Brain (organoid and tissue), 16 donors: ENCODE measurements at places on chromosomes 5 and 9.

- no peak for DNase-seq
Measured at GRCh38 chr5:110653231-110653970, 73.1 kb downstream of the TMEM232 start.

- DNase-seq: peak; percentile 54
Measured at GRCh38 chr5:125408448-125409233, 662.2 kb upstream of the ZNF608 start.

DNA sequence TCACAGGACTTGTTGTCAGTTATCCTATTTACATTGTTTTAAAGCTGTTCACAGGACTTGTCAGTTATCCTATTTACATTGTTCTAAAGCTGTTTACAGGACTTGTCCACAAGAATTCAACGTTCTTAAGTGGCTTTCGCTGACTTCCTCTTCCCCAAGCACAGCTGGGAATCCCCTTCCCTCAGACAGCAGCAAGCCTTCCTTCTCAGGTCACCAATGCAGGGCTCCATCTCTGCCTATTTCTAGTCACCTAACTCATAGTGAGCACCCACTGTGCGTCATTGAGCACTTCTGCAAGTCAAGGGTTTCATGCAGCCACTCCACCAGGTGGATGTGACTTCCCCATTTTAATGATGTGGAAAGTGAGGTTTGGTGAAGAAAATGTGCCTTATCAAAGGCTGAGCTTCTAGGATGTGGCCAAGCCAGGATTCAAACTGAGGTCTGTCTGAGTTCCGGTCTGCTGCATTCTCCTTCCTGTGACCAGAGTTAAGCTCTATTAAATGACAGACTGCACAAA is 109.8 kb upstream of the ZNF462 start:
- no peak for DNase-seq

GRCh38 chr5:65142511-65143011 is 339.2 kb downstream of the ADAMTS6 start:
- DNase-seq: no peak

GRCh38 chr9:123131258-123131657 is 97.8 kb downstream of the GPR21 start:
- DNase-seq: no peak

- DNase-seq: no peak
Measured at GRCh38 chr9:130830231-130830760, 4.8 kb upstream of the ABL1 start.

DNA sequence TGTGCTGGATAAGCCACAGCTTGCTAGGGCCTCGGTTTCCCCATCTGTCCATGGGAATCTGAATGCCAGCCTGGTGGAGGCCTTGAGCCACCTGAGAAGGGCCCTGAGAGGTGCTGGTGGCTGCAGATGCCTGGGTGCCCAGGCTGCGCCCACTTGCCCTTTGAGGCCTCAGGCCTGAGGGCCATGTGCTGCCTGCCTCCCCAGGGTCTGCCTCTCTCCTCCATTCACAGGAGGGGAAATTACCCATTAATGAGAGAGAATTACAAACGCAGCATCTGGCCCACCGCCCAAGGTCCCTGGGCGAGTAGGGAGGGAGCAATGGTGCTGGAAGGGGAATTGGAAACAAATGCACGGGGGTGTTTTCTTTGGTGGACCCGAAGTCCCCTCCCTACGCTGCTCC is 59.6 kb downstream of the BARX1 start:
- DNase-seq: no peak

DNA sequence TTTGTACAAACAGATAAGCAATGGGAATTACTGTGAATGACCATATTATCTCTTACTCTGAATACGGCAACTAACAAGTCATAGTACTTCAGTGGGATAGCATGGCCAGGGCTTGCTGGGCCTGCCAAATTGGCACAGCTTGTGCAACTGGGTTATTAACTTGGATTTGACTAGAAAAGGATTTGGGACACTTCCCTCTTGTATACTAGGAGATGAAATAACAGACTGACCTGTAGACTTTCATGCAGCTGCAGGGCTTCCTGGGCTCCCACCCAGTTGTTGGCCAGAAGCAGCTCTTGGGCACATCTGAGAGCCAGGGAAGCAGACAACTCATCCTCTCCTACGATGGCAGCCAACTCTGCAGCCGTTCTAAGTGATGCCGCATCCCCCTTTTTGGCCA is 39.8 kb downstream of the CNOT8 start:
- no peak for DNase-seq

GRCh38 chr5:177178733-177179304 is 45.2 kb downstream of the NSD1 start:
- no peak for DNase-seq

DNA sequence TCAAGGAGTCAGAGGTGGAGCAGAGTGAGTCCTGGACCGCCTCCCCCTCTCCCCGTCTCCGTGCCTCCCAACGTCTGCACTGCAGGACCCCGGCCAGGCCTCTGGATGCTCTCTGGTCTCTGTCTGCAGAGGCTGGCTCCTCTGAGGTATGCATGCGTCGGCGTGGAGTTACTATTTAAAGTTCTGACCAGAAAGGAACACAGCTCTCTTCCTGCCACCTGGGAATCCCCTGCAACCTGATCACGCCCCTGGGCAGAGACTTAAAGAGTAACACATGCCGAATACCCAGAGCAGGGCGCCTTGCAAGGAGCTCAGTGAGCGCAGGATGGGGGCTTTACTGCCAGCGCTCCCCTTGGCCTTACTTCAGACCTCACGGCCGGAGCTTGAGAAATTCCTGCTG is 16.0 kb downstream of the ANXA6 start:
- DNase-seq: no peak

- DNase-seq: no peak
Measured at GRCh38 chr9:86304236-86304730, 21.9 kb upstream of the ISCA1 start.

DNA sequence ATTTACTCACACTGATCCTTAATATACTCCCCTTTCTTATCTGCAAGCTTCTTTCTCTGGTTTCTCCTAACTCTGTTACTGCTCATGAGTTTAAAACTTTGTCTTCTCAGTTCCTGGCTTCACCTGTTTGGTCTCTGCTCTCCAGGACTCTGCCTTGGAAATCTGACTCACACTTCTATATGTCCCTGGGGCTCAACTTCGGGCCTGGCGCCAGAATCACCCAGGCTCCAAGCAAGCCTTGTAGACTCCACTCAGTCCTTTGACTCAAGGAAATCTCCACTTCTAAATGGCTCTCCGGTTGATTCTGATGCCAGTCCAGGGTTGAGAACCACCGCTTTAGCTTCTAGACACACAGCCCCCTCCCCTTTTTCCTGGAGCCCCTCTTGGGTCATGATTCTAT is 57.8 kb downstream of the TMC1 start:
- DNase-seq: no peak

DNA sequence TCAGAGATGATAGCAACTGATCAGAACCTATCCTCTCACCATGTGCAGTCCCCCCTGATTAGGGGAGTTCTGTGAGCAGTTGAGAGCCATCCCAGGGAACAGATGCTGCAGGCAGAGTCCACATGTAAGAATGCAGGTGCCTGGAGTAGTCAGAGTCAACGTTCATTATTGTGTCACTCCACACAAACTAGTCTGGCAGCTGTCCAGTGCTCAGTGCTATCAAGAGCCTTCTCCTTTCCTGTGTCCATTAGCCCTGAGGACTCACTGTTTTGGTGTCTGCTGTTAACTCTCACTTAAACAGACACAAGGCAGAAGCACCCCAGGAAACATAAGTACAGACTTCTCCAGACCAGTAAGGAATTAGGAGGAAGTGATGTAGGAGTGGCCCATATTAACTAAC is 2.5 kb downstream of the SH3TC2 start:
- no peak for DNase-seq

DNA sequence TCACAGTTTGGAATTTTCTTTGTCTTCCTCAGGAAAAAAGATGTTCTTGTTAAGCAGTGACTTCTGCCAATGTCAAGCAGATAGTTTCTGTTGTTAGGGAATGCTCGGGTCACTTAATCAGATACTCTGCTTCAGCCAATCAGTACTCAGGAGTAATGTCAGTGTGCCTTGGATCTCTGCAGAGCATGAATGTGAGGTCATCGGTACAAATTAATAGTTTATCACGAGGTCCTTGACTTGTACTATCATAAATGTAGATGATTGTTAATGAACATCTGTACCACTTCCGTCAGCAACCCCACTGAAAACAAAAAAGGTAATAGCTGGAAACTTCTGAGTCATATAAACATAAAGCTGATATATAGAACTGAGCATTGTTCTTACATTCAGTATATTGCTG is 73.6 kb downstream of the FBXL7 start:
- no peak for DNase-seq

DNA sequence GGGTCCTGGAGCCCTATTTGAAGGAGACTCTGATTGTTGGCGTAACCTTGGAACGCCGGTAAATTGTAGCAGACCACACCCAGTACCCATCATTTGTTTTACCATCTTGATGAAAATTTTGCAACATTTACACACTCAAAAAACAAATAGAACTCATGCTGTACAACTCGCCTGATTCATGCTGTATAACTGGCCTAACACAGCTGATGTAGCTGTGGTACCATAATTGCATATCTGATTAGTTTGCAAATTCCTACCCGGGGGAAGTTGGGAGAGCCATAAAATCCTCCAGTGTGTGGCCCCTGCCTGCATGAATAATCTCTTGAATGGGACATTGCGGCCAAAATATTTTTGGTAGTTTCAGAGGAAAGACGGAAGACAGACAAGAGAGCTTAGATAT is 9.7 kb downstream of the NIPAL4 start:
- DNase-seq: no peak

DNA sequence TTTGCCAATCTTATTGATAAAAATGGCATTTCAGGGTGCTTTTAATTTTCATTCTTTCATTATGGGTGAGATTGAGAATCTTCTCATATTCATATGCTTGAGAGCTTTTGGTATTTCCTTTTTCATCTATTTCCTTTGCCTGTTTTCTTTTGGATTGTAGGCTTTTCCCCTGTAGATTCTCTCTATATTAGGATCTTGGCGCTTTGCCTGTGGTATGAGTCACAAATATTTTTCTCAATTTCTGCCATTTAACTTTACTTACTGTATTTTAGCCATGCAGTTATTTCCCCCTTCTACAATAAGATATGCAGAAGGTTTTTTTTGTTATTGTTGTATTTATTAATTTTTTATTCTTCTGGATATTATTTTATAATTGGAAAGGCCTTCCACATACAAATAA is 21.5 kb upstream of the KLF9 start:
- no peak for DNase-seq

GRCh38 chr5:177557041-177557647 is 2.8 kb upstream of the FAM193B start:
- no peak for DNase-seq

DNA sequence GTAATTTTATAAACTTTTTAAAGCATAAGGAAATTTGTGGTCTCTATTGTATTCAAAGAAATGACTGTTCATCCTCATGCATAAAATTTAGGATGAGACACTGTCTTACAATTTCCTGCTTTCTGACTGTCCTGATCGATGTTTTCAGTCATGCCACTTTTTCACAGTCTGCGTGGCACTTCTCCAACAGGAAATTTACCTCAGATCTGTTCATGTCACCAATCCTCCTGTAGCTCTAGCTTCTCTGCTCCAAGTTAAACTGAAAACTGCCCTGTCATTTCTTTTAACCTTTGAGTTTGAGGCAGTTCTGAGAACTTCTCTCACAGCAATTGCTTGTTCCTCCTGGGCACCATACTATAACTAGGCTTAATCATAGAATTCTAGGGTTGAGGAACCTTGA is 455.1 kb downstream of the EFNA5 start:
- DNase-seq: no peak

DNA sequence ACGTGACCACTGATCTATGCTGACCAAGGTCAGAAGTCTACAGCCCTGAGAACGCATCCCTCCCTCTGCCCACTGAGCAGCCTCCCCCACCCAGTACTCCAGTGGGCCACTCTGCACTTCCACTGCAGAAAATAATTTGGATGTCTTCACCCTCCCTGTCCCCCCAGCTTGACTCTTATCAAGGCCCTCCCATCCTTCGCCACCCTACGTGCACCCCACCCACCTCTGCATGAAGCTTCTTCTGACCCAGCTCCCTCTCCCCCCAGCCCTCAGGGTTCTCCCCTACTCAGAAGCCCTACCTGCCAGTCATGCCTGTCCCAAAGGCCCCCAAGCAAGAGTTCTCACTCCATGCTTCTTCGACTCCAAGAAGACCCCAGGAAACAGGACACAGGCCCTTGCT is 138.5 kb upstream of the FSTL4 start:
- no peak for DNase-seq

DNA sequence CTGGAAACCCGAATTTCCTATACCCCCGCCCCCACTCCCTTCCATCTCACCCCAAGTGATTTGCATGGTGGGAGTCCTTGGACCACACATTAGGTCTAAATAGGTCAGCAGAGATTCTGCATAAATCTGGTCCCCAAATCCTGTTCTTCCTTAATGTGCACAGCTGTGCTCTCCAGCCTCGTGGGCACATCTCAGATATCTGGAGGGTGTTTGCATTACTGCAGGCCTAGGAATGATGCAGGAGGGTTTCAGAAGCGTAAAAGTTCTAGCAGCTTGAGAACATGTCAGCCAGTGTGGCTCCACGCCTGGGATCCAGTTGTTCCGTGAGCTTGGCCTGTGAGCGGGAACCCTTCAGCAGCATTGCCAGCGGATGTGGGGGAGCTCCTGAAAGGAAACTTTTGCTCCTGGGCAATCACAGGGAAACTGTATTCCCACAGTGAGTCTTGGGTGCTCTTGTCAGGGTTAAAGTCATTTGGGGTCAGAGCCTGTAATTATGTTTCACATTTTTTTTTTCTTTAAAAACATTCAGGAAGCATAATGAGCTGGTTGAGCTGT is 12.9 kb downstream of the ARHGAP26 start:
- DNase-seq: no peak

DNA sequence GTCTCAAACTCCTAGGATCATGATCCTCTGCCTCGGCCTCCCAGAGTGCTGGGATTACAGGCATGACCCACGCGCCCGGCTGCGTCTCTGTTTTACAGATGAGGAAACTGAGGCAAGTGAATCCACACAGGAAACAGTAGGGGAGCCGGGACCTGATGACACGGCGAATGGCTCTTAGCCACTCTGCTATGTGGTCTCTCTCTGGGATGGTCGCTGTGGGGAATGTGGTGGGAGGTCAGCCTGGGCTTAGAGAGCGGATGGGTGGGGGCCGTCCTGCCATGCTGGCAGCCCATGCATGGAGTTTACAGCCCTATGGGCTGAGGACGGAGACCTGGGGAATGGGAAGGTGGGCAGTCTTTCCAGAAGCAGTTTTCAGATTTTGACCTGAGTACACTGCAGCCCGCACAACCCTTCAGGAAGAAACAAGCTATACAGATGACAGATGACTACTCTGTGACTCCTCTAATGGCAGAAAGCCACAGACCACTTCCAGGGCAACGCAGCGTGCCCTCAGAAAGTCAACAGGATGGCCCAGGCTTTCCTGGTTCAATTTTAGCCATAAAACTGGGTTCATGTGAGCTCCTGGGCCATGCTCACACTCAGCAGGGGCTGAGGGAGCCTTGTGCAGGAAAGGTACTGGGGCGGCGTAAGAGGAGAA is 136.1 kb upstream of the RAPGEF1 start:
- no peak for DNase-seq

GRCh38 chr5:6765612-6766525 is 52.6 kb downstream of the TENT4A start:
- DNase-seq: peak; percentile 88

GRCh38 chr5:102753889-102754766 is 977 bp upstream of the PAM start:
- no peak for DNase-seq

- no peak for DNase-seq
Measured at GRCh38 chr9:108900176-108900575, 33.7 kb downstream of the ELP1 start.

- DNase-seq: no peak
Measured at GRCh38 chr5:167453246-167454030, 838.0 kb upstream of the WWC1 start.
